ENCODE measurements at places on chromosomes 2 and 18.

DNA sequence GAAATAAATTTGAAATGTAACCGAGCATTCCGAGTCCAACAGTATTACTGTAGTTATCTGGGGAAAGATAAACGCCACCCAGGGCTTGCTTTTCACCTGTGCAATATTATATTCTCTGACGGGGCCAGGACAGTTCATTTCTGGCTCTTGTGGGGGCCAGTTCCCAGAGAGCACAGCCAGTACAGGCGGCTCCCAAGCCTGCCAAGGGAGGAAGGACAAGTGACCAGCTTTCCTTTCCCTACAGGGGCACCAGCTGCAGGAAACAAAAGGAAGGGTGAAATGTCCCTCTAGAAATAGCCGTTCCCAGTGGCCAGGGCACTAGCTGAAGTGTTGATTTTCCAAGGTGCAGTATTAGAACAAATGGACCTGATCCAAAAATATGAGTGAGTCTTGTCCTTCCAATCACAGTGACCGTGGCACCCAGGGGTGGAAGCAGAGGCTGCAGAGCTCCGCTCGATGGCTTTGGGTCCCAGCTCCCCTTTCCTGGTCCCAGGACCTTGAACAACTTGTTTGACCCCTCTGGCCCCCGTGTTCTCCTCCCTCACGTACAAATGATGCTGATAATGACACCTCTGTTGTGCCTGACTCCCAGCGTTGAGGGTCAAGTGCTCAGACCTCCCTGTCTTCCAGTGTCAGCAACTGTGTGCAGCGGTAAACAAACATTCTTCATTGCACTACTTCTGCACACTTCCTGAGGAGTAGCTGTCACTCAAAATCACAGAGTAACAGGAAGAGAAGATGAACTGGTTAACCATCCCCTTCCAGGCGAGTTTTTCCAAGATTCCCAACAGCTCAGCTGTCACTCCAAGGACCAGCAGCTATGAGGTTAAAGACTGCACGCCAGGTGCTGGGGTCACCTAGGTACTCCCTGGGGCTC is 40.9 kb downstream of the GYPC start:
- DNase-seq, result no peak

DNA sequence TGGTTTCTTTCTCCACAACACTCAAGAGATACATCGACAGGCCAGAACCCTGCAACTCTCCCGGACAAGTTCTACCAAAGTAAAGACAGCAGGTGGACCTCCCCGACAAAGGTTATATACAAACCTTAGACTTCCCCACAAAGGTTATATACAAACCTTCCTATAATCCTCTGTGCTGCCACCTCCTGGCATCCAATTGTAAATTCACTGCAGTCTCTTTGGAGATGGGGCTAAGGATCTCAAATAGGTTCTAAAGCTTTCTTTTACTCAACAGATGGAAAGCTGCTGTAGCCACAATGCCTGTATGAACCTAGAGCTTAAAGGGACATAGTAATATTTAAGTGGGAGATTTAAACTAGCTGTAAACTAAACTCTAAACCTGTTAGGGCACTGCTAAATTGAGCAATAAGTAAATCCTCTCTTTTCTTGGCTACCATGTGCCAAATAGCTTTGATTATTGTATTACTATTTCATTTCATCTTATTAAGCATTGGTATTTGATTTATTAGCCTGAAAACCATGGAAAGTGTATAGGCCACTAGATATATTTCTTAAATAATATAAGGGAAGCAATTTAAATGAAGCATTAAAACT is 9.8 kb upstream of the MREG start:
- no peak for DNase-seq

DNA sequence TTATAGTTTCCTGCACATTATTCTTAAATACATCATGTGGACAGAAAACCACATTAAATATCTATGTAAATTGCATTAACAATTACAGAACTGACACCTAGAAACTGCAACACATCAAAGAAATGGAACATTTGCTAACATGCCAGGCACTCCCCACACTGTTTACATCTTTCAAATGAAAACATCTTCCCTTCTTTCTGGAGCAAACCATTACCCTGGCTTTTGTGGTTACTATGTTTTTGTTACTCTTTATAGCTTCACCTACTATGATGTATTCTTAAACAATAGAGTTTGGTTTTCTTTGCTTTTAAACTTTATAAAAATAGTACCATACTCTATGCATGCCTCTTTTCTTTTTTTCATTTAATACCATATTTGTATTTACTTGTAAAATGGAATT is 1894.5 kb upstream of the CELF4 start:
- no peak for DNase-seq

DNA sequence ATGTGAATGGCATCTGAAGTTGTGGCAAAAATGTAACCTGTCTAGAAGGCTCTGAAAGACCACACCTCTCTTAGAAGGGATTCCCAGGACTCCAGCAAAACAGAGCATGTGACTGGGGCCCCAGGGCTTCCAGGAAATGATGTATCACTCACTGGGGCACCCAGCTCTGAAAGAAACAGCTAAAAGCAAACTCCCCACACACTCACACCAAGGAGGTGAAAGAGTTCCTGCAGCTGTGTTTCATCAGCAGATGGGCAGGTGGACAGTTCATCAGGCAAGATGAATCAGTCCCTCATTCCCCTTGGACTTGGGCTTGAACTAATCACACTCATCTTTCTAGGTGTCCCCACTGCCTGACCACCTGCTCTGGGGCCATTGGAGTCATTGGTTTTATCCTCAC is 76.2 kb downstream of the CCBE1 start:
- no peak for DNase-seq

- no peak for DNase-seq
Measured at GRCh38 chr2:43174368-43174916, 52.0 kb downstream of the ZFP36L2 start.

DNA sequence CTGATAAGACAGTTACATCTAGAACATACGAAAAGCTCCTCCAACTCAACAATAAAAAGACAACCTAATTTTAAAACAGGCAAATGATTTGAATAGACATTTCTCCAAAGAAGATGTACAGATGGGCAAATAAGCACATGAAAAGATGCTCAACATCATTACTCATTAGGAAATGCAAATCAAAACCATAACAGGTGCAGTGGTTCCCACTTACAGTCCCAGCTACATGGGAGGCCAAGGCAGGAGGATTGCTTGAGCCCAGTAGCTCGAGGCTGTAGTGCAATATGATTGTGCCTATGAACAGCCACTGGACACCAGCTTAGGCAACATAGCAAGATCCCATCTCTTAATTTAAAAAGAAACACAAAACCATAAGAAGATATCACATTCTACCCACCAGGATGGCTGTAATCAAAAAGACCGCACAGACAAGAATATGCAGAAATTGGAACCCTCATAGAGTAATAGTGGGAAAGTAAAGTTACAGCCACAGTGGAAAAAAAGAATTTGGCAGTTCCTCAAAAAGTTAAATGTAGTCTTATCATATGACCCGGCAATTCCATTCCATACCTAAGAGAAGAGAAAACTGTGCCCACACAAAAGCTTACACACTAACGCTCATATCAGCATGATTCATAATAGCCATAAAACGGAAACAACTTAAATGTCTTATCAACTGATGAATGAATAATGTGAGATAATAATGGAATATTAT is 30.5 kb upstream of the ARMC9 start:
- no peak for DNase-seq

DNA sequence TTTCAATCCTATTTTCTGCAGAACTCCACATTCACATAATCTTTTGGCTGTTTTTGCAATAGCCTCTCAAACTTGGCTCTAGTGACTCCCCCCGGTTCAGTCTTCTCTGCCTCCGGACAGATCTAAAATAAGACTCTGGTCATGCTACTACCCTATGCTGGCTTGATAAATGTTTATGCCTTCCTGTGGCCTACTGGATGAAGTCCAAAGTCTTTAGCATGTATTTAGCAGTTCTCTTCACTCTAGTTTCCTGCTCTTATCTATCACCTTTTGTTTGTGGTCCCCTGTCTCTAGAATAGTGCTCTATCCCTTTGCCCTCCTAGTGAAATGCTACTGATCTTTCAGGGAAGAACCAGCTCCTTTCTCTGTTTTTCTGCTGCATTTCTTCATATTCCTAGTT is 14.4 kb downstream of the ADCYAP1 start:
- DNase-seq, result no peak

- no peak for DNase-seq
Measured at GRCh38 chr2:103781313-103781712, 1019.5 kb downstream of the TMEM182 start.

GRCh38 chr18:11002796-11003195 is 146.6 kb downstream of the PIEZO2 start:
- DNase-seq, result no peak

GRCh38 chr2:96945014-96945413 is 41.4 kb downstream of the FAM178B start:
- DNase-seq, result no peak

DNA sequence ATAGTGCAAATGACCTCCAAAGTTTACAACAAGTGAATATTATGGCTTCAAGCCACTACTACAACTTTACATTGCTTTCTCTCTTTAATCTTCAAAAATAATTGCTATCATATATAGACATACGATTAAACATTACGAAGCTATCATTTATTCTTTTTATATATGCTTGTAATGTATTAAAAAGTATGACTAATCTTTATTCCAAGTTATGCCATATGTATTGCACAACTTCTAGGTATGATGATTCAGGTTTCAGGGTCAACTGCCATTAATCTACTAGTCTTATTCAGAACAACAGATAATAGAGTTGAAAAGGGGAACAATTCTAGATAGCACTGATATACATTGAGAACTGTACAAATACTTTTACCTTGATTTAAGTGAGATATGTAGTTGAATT is 506.2 kb upstream of the TMEFF2 start:
- no peak for DNase-seq

- no peak for DNase-seq
Measured at GRCh38 chr2:216626168-216626874, 6.9 kb upstream of the IGFBP2 start.

GRCh38 chr2:38605298-38605830 is 2.6 kb upstream of the HNRNPLL start:
- DNase-seq, result no peak

DNA sequence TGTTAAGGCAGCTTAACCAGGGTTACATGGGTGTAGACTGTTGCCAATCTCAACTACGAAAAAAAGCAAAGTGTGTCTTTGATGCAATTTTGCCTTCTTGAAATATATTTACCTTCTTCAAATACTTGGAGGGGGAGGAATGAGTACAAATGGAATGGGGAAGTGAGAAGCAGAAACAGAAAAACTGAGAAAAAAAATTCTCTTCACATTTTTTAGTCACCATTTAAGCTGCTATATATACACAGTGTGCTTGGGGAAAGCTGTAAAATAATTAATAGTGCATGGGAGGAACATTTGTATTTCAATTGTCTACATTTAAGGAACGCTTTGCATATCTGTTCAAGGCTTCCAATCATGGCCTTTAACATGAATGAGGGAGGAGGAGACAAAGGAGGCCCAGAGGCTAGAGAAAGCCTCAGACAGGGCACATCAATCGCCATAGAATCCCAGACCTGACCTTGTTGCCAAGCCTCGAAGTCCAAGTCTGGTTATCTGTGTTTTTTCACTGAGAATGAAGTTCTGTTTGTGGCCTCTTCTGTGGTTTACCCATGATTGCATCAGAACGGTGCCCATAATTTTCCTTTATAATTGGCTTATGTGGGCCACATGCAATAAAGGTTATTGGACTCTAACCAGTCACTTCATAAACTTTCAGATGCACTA is 158.6 kb downstream of the PIK3C3 start:
- no peak for DNase-seq

DNA sequence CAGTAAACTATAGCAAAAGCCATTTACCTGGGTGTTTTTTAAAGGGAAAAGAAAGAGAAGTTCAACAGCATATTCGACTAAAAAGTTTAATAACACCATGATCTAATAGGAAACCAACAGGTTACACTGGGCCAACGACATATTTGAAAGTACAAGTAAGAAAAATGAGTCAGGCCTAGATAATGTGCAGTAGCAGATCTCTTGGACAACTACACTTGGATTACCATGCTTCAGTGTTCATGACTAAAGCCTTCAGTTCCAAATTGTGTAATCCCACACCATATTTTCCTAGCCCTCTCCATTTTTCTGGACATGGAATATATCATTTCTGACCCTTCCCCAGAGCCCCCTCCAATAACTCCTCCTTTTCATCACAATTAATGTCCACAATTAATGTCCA is 39.1 kb upstream of the FIGN start:
- DNase-seq, result no peak

GRCh38 chr2:85537600-85538506 is 1.1 kb upstream of the MAT2A start:
- DNase-seq, result no peak

DNA sequence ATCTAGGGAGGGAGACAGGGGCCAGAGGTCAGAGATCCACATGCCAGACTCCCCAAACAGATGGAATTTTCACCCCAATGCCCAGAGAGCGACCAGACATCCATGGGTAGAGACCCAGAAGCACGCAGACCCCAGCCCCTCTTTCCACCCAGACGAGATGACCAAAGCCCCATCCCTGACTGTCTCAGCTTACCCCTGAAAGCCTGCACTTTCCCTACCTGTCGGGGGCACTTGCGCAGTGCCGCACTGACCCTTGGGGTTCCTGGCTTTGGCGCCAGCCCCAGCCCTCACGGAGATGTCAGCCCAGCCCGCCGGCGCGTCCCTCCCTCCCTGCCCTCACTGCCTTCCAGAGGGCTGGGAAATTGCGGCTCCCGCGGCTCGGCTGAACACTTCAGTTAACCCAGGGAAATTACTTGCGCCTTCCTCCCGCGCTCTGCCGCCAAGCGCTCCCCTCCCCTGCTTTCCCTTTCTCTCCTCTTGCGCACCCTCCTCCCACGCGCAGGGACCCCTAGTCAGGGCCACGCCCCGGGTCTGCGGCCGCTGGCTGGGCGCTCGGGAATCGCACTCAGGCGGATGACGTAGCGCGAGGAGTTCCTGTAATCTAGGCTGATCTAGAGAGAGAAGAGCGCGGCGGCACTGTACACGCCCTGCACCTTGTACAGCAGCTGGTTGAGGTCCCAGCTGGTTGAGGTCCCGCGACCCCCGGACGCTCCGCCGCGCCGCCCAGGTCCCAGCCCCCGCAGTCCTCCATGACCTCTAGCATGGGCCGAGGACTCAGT is 12.0 kb downstream of the ALPG start:
- no peak for DNase-seq

DNA sequence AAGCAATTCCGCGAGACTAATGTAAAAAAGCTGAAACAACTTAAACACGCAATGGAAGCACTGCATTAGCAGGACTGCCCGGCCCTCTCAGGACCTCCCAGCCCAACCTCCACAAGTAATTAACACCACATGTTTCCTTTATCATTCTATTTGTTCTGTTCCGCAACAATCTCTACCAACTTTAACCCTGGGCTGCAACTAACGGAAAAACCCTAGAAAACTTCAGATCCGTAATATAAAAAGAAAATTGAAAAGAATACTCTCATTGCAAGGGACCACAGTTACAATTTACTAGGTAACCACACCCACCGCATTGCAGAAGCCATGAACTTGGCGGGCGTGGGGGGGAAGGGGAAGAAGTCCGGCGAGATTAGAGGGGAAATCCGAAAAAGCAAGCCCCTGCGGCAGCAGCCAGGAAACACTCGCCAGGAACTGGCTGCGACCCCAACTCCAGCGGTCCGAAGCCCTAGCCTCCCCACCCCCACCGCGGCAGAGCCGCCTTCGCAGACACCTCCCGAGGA is 1.2 kb downstream of the EPB41L3 start:
- no peak for DNase-seq

- no peak for DNase-seq
Measured at GRCh38 chr2:52289741-52290140, 1257.8 kb upstream of the NRXN1 start.

- DNase-seq, result no peak
Measured at GRCh38 chr2:233565685-233566140, 869 bp downstream of the USP40 start.

Measured in brain pericyte (primary cell).